ENCODE measurements at places on chromosomes 5 and 9.

DNA sequence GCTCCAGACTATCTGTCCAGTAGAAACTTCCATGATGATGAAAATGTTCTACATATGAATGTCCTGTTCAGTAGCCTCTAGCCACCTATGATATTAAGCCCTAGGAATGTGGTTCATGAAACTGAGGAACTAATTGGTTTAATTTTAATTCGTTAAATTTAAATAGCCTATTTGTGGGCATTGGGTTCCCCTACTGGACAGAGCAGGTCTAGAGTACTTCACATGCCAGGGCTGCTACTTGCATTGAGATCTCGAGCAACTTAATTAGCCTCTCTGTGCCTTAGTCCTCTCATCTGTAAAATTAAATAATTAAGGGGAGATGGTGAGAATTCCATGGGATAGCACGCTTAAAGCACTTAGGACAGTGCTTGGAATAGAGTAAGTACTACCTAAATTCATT lies 160.0 kb downstream of the PAPPA start:
- DNase-seq, result no peak

DNA sequence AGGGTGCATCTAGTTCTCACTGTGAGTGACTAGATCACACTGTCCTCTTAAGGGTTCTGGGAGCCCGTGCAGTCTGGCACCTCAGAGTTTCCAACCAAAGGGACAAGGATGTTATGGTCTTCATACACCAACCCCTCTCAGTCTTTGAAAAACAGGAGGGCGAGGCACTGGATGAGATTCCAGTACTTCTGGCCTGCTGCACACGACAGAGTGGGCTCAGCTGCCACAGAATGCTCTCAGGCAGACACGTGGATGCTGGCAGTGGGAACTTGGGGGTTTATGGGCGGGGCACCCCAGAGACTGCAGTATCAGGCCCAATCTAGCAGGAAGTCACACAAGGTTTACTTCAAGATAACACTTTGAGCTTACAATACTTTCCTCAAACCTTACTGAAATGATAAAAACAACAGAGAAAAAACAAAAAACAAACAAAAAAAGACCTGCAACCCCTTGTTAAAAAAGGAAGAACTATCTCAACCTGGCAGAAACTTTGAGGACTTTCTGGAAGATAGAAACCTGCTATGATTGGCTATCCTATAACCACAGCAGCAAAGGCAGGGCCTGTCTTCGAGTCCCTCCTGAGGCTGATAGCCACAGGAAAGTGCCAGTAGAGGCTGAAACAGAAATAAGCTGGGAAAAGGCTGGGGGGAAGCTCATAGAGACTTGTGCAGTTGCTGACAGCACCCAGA lies 28.3 kb upstream of the TGFBR1 start:
- DNase-seq, result no peak

- no peak for DNase-seq
Measured at GRCh38 chr5:100777680-100778300, 125.3 kb downstream of the ST8SIA4 start.

GRCh38 chr5:132076202-132076830 lies 2.7 kb downstream of the CSF2 start:
- no peak for DNase-seq

GRCh38 chr5:119243888-119244287 lies 111.9 kb upstream of the TNFAIP8 start:
- DNase-seq, result no peak

DNA sequence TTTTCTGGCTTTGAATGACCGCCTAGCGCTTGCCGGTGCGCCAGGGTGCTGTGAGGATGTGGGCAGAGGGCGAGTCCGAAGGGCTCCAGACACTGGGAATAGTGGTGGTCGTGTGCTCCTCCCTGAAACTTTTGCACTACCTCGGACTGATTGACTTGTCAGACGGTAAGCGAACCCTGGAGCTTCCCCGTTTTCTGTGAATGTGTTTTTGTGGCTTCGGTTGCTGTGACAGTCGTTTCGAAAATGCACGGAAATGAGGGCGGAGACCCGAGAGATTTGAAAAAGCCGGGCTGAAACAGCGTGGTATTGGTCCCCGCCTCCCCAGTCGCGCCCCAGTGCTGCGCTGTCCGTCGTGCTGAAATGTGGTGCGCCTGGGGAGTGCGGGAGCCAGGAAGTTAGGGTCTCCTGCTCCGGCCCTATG lies 102.5 kb upstream of the GABRP start:
- DNase-seq, result no peak

GRCh38 chr5:78573318-78573717 lies 75.3 kb downstream of the LHFPL2 start:
- no peak for DNase-seq

DNA sequence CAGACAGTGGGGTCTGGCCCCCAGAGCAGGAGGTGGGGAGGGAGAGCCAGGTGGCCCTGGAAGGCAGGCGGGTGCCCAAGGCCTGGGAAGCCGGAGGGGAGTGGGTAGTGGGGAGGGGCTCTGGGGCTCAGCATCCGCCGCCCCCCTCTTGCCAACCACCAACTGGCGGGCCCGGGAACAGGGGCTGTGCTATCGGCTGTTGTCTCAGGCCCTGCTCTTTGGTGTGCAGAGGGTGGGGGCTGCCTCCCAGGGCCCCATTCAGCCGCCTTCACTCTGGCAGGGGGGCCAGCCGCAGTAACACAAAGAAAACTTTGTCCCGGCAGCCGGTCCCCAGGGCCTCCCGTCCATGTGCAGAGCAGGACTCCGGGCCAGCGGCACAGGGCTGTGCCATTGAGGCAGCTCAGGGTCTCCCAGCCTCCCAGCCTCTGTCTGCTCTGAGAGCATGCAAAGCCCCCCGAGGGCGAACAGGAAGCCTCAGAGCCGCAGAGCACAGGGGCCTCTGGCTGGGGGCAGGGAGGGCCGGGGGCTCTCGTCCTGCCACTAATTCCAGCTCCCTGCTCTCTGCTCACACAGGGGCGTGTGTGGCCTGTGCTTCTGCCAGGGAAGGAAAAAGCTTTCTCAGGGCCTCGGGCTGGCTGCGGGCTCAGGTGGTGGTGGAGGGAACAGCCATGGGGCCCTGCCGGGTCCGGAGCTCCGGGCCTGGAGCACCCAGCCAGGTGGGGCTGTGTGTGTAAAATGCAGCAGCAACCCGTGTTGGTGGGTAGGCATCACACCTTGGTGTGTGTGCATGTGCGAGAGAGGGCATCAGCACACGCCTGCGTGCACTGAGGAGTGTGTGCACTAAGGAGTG lies 54.2 kb upstream of the NOTCH1 start:
- no peak for DNase-seq

DNA sequence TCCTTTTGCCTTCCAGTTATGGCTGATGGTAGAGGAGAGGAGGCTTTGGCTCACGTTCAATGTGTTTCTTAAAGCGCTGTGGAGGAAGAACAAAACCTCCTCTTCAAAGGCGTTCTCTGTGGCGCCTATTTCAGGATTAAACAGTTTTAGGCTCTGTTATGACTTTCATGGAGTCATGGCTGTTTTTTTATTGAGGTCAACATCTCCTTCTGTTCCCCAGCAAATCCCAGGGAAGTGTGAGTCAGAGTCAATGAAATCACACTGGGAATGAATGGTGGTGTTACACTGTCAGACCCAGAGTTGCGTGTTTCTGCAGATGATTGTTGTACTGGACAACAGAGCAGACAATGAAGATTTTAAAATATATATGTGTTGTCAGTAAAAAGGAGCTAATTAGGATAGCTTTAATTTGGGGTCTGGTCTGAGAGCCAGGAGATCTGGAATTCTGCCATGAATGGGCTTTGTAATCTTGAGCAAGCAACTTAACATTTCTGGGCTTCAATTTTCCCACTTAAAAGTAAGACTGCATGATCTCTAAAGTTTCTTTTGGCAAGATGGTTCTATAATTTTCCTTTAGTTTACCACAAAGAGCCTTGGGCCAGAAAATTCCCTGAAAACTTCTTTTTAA lies 240.7 kb downstream of the CSNK1G3 start:
- no peak for DNase-seq

DNA sequence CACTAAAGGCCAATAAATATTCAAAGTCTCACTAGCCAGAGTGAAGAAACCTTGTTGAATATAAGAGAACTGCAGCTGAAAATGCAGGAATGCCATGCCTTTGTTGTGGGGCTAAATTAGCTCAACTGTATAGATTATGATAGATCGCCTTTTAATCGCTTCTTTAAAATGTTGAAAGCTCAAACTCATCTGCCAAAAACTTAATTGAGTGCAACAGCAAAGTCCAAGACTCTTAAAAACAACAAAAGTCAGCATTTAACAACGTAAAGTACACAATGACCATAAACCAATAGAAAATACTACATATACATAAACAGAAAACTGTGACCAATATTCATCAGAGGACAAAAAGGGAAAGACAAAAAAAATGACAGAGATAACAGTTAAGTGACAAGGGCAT lies 585.0 kb upstream of the CDH6 start:
- DNase-seq, result no peak

DNA sequence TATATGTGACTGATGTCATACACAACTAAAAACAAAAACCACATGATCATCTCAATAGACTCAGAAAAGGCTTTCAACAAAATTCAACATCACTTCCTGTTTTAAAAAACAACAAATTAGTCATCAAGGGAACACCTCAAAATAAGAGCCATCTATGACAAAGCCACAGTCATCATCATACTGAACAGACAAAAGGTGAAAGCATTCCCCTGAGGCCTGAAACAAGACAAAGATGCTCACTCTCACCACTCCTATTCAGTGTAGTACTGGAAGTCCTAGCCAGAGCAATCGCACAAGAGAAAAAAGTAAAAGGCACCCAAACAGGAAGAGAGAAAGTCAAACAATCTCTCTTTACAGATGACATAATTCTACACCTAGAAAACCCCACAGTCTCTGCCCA lies 893.5 kb upstream of the EDIL3 start:
- DNase-seq, result no peak

- DNase-seq, result no peak
Measured at GRCh38 chr9:131116281-131117120, 8.9 kb upstream of the NUP214 start.

GRCh38 chr5:124104344-124104743 lies 592.4 kb downstream of the CSNK1G3 start:
- DNase-seq, result no peak

GRCh38 chr5:142382186-142382585 lies 57.4 kb upstream of the SPRY4 start:
- DNase-seq, result no peak

- DNase-seq, result no peak
Measured at GRCh38 chr5:168851902-168852321, 272.7 kb upstream of the PANK3 start.

DNA sequence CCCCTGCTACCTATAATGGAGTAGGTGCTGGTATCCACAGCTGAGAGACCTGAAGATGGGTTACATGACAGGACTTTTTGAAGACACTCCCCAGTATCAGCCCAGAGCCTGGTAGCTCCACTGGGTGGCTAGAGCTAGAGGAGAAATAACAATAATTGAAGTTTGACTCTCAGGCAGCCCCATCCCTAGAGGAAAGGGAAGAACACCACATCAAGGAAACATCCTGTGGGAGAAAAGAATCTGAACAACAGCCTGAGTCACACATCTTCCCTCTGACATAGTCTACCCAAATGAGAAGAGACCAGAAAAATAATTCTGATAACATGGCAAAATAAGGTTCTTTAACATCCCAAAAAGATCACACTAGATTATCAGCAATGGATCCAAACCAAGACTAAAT lies 432.1 kb downstream of the CDH18 start:
- no peak for DNase-seq

- DNase-seq, result no peak
Measured at GRCh38 chr5:161406880-161407279, 139.6 kb downstream of the GABRB2 start.

DNA sequence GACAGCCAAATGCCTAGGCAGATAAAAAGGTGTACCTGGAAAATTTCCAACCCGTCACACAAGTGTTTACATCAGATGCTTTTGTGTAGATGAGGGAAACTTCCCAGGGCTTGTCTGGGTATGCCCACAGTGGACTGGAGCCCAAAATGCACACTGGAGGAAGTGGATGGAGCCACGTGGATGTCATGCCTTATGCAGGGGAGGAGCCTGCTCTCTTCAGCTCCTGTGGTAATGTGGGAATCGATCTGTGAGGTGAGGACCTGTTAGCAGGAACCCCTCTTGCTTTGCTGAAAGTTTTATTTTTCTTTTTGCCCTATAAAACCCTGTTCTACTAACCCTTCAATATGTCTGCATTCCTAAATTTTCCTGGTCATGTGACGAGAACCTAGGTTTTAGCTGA lies 439.2 kb upstream of the CDH9 start:
- no peak for DNase-seq

DNA sequence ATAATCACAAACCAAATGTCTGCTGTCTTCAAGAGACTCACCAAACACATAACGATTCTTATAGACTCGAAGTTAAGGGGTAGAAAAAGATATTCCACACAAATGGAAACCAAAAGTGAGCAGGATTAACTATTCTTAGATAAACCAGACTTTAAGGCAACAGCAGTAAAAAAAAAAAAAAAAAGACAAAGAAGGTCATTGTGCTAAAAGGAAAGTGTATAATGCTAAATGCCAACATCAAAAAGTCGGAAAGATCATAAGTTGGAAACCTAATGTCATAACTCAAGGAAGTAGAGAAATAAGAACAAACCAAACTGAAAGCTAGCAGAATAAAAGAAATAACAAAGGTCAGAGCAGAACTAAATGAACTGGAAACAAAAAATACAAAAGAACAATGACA lies 714.6 kb downstream of the SEMA5A start:
- no peak for DNase-seq

DNA sequence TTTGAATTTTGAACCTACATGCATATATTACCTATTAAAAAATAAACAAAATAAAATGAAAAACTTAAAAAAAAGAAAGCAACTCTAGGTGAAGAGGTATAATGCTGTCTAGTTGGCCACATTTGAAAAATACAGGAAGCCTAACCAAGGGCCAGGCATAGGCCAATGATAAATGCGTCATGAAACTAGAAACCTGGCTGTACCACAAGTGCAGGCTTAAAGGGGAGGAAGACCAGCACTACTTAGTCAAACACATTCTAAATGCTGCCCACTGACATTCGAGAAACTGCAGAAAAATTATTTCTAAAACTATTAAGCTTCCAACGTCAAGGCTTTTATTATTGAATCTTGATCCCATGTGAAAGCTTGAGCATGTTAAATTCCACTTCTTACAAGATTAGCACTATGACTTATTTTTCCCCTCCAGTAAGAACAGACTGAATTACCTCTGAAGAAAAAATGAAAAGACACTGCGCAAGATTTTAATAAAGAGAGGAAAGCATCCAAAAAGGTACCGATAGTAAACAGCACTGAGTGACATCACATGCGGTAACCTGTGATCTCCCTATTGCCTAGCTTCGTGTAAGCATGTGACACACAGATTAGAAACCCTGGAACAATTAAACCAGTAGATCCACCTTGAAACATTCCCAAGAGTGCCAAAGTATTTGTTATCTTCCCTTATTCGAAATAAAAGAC lies 16.2 kb downstream of the CDC14B start:
- no peak for DNase-seq

GRCh38 chr5:75439276-75439675 lies 72.2 kb downstream of the CERT1 start:
- DNase-seq, result no peak

GRCh38 chr9:26565118-26565517 lies 327.5 kb downstream of the CAAP1 start:
- no peak for DNase-seq

DNA sequence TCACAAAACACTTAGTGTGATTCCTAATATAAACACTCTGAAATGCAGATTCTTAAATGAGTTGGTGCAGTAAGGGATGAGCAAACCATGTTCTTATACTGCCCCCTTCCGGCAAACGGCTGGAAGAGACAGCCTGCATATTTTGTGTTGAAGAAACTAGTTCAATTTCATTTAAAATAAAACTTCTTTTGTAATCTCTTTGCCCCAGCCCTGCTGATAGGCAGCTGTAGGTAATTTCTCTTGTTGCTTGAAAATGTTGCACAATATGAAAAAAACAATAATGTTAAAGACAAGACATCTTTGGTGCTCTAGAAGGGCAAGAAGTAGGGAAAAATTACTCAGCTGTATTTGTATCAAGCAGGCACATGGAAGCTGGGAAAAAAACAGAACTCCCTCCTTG lies 89.7 kb upstream of the CCNG1 start:
- no peak for DNase-seq

Data from cortex of kidney (tissue), 1 donor.